ENCODE measurements at places on chromosomes 7 and 10.

- DNase-seq, result no peak
These were observed 102.0 kb upstream of the TBX20 start for GRCh38 chr7:35355911-35356310.

DNA sequence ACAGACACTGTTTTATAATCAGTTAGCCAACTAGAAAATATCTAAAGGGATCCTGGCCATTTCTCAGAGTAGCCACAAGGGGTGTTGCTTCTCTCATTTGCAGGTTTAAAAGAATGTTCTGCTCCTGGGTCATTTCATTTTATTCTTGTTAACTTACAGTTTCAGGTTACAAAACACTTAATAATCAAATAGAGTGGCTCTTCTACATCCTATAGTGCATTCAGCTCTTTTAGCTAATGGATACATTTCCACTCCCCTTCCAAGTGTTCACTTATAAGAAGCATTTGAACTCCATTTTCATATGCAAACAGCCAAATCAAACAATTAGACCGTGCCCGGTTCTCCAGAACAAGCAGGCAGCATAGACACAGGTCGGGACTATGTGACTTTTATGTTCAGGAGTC lies 117.5 kb downstream of the TRIL start:
- no peak for DNase-seq

DNA sequence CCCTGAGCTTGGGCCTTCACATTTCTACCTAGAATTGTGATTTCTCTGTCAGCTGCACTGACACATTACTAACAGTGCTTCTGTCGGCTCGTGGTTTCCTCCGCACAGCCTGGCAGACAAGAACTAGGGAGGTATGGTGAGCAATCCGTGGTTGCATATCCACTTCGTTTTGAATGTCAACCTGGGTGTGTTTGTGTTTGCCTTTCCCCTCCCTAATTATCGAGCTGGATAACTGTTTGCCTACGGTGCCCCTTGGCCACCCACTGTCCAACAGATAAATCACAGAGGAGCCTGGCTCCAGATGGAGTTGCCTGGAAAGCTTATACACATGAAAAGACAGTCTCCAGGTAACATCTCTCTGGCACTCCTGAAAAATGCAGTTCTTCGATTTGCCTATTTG lies 228.8 kb downstream of the TRIL start:
- DNase-seq, result no peak

- no peak for DNase-seq
These were observed 58.2 kb downstream of the LANCL2 start for GRCh38 chr7:55423277-55423711.

- DNase-seq, result no peak
These were observed 36.4 kb downstream of the NRP1 start for GRCh38 chr10:33298110-33298509.

DNA sequence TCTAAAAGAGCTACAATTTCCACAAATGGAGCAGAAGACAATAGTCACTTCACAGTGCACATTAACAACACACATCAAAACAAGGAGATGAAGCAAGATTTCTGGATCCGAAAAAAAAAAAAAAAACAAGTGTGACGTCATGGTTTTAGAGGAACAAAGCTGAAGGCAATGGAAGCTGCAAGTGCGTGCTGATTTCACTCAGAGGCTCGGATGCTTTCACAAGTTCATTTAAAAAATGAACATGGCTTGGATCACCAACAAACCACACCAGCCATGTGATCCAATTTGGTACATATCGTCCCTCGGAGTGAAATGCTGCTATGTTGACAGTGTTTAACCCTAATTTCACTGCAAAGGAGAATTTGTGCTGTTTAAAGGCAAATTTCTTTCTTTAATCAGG lies 337.0 kb upstream of the PRKCQ start:
- no peak for DNase-seq

- no peak for DNase-seq
These were observed 20.7 kb downstream of the LBX1 start for GRCh38 chr10:101208543-101208942.

GRCh38 chr10:113549856-113550255 lies 3.0 kb upstream of the HABP2 start:
- DNase-seq, result no peak

- DNase-seq, result no peak
These were observed 1.3 kb downstream of the LFNG start for GRCh38 chr7:2520761-2521290.

DNA sequence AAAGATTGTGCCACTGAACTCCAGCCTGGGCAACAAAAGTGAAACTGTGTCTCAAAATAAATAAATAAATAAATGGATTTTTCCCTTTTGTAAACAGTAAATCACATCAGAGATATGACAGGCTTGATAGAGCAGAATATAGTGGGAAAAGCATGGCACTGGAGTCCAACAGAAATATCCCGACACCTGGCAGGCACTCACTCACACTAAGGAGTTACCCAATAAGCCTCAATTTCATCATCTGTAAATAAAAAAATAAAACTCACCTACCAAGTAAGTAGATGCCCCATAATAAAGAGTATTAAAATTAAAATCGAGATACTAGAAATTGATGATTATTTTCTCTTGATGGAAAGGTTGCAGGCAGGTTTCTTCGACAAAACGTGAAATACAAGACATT lies 1.7 kb downstream of the ATE1 start:
- no peak for DNase-seq

Data from GM12864 (cell line).